ENCODE measurements at places on chromosomes 7 and 10.

DNA sequence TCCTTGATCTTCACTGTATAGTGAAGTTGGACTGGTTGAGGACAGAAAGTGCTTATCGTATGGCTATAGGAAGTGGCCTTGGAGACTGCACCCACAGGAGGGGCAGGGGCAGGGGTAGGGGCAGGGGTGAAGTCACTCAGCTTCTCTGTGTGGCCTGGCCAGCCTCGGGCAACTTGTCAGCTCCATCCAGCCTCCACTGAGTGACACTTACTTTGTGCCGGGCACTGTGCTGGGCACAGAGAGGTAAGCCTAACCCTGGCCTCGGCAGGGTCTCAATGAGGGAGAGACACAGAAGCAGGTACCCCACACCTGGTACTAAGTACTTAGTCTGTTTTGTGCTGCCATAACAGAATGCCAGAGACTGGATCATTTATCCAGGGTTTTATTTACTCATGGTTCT is 99.3 kb upstream of the CTBP2 start:
- DNase-seq = no peak

- no peak for DNase-seq
These were observed 99.6 kb downstream of the STRA8 start for GRCh38 chr7:135333200-135333599.

DNA sequence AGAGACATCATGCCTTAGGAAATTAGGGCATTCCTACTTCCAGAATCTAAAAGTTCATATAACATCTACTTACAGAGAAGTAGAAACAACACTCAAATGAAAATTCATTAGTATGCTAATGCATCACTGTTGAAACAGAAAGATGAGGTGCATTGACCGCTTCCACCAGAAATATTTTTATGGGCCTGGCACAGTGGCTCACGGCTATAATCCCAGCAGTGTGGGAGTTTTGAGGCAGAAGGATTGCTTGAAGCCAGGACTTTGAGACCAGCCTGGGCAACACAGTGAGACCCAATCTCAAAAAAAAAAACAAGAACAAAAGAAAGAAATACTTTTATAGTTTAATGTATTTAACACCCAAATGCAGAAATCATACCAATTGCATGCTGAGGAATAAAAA is 220.9 kb downstream of the SKIDA1 start:
- no peak for DNase-seq

DNA sequence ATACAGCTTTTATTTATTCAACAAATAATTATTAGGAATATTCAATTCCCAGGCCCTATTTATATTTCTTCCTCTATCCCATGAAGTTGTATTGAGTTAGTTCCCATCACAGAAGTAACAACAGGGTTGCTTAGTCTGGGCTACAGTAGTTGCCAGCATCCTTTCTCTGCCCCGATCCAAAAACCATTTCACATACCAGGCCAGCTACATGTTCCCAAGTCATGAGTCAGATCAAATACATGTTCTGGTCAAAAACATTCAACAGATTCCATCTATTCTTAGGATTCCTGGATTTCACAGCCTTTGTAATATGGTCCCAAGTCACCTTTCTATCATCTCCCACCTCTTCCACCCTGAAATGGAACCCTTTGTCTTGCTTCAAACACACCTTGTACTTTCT is 91.6 kb downstream of the RAB11FIP2 start:
- no peak for DNase-seq

DNA sequence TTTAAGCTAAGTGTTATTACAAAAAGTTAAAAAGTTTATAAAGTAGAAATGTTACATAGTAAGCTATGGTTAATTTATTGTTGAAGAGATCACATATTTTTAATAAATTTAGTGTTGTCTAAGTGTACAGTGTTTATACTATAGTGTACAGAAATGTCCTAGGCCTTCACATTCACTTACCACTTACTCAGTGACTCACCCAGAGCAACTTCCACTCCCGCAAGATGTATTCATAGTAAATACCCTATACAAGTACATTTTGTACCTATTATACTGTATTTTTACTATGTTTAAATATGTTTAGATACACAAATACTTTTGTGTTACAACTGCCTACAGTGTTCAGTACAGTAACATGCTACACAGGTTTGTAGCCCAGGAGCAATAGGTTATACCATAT is 69.2 kb downstream of the DNAJC1 start:
- no peak for DNase-seq

- DNase-seq = no peak
These were observed 375 bp upstream of the FGF8 start for GRCh38 chr10:101776161-101776817.

- no peak for DNase-seq
These were observed 177.0 kb downstream of the ZNF438 start for GRCh38 chr10:30854656-30855055.

DNA sequence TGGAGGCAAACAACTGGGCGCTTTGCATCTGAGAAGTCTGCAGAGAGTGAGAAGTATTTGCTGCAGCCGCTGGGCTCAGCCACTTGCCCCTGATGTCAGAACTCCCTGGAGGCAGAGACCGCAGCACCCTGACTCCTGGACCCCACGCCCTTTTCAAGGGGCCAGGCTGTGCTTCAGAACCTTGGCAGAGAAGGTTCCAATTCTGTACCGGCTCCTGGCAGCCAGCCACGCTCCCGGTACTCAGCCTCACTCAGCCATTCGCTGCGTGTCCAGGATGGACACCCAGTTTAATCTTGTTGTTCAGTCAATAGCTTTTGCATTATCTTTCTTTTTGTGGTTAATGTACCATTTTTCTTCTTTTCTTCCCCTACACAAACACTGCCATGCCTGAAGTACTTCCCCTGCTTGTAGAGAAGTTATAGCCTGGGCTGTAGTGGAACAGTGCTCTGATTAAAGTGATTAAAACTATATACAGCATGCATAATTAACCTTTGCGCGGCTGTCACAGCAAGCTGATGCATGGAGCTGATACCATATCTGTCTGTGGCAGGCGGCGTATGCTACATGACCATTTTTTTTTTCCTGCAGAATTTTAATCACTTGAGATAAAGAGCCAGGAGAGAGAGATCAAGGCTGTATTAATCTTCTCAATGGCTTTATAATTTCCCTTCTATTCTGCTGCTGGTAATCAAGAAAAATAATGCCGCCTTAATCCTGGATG is 578.5 kb downstream of the SDK1 start:
- DNase-seq = no peak

- DNase-seq = no peak
These were observed 16.6 kb downstream of the BAG3 start for GRCh38 chr10:119667562-119668328.

DNA sequence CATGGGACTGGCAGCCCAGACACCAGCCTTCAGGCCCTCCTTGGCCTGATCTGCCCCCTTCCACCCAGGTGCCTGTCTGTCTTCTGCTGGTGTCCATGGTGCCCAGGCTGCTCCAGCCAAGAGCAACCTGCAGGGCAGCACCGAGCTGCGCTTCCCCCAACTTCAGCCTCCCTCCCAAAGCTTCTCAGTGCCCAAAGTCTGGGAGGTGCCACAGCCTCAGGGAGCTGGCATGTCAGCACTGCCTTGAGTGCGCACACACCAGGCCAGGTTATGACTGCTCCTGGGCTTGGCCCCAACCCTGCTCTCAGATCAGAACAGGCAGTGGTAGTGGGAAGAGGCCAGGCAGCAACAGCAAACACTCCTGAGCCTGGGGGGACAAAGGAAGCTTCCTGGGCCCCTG is 304.6 kb upstream of the NRG3 start:
- DNase-seq = no peak

DNA sequence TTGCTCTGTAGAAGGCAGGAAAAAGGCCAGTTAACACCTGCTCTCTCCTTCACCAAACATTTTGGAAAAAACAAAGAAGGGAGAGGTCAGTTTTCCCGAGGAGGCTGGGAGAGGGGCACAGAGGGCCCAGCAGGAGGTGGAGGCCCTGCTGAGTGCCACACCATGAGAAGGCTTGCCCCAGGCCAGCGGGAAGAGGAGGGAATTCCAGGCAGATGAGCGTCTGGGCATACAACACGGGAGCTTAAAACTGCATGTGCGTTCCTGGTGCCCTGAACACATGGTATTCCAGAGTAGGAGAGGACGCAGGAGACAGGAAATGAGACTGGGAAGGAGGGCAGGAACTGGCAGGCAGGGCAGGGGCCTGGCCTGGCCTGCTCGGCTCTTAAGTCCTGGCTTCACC is 182.4 kb downstream of the CCDC3 start:
- no peak for DNase-seq

- DNase-seq = no peak
These were observed 13.1 kb downstream of the PODXL start for GRCh38 chr7:131543298-131543697.

All from activated CD4-positive, alpha-beta T cell treated with anti-CD3 and anti-CD28 coated beads, Interleukin-2, amount 50 U/mL, for 16 hours (primary cell).